Muscle of leg (tissue), 16 donors: ENCODE measurements at places on chromosomes 13 and 19. TPM values are rescaled to one million over a fixed set of nuclear protein-coding genes. Genes with fewer than 3 reads are reported as not detected.

- no peak for DNase-seq
Measured at GRCh38 chr13:78594456-78594975, 8.8 kb downstream of the POU4F1 start.

DNA sequence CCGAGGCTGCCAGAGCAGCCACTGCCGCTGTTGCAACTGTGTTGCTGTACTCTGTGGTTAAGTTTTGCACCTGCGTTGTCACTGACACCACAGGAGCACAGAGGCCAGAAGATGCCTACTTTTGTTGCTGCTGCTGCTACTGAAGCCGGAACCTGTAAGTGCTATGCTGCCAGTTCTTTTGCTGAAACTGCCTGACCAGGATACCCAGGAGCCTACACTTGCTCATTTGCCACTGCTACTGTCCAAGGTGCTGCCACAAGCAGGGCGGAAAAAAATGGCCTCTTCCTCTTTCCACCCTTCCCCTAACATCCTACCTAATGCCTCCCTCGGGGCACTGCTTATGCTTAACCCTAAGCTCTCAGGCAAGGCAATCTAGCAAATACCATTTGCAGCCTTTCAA lies 29.0 kb upstream of the NBEA start:
- peak; percentile 18 for DNase-seq

DNA sequence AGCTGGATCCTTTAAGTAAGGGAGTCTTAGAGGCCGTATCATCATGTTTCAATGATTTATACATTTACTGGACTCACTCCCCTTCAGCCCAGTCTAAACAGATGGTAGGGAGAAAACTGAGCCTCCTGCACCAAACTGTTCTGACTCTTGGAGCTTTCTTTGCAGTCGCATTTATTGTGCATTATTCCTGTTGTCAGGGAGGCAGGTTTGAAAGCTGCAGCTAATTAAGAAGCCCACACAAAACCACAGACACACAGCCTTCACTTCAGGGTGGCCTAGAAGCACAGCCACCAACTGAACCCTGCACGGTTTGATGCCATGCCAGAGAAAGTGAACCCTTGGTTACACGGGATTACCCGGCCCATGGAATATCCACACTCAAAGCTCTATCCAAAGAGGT lies 911.0 kb downstream of the UQCRFS1 start:
- DNase-seq: no peak

GRCh38 chr13:50189450-50189849 lies 174.2 kb downstream of the KCNRG start:
- DNase-seq: no peak

DNA sequence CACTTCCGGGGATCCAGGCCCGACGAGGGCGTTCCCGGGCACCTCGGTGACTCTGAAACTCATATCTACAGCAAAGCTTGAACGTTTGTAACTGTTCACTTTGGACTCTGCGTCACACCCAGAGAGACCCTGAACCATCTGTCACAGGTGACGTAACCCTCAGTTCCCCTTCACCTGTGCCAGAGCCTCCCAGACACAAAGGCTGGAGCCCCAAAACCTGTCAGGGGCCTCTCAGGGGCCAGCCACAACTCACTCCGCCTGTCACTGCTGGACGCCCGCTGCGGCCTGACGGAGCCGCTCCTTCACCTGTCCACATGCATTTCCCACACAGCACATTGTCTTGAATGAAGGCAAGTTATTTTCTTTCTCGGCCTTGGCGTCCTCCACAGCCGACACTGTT lies 8.0 kb downstream of the RASA3 start:
- DNase-seq: no peak

DNA sequence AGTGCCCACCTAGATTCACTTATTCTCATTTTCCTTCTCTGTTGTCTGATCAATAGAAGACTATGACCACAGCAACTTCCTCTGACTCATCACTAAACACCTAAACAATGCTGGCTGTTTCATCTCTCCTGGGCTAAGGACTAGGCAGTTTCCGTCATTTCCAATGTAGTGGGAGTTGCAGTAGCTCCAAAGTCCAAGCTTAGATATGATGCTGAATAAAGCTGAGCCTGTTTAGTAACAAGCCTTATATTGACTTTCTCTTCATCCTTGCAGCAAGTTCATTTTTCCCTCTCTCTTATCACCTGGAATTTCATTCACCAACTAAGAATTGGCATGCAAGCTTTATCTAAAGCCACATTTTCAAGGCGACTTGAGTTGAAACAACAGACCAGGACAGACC lies 53.5 kb upstream of the PCDH9 start:
- no peak for DNase-seq

DNA sequence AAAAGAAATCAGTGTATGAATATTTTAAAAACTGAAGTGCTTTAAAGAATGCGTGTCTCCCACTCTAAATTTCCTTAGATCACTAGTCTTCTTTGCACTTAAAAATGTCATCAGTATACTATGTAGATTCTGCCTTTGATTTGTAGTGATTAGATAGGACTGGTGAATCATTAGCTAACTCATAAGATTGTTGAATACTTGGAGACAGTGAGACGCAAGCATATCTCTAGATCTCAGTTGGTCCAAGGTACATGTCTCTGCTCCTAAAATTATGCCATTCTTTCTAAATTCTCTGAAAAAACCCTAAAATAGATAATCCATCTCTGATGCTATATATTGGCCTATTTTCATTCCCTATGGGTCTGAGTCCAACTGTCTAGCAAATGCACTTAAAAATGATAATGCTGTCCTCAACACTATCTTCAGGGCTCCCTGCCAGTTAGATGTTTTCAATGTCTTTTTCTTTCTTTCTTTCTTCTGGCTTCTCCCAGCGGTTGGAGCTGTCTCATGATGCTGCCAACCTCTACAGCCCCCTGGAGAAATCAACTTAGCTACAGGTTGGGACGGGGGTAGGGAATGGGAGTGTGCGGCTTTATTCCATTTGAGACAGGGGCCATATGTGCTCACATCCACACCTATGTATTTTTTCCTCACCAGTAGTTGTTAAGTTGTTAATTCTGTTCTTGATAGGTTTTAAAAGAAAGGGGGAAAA lies 301.0 kb downstream of the NDFIP2 start:
- DNase-seq: no peak

DNA sequence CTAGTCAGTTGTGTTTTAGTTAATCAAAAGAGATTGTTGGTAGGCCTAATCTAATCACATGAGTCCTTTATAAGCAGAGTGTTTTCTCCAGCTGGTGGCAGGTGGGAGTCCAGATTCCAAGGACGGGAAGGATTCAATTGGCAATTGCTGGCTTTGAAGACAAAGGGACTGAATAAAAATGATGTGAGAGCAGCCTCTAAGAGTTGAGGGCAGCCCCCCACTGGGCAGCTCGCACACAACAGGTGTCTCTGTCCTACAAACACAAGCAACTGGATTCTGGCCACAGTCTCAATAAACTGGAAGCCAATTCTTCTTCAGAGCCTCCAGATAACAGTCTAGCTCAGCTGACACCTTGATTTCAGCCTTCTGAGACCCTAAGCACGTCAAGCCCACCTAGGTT lies 915.2 kb downstream of the PCDH9 start:
- DNase-seq: no peak

DNA sequence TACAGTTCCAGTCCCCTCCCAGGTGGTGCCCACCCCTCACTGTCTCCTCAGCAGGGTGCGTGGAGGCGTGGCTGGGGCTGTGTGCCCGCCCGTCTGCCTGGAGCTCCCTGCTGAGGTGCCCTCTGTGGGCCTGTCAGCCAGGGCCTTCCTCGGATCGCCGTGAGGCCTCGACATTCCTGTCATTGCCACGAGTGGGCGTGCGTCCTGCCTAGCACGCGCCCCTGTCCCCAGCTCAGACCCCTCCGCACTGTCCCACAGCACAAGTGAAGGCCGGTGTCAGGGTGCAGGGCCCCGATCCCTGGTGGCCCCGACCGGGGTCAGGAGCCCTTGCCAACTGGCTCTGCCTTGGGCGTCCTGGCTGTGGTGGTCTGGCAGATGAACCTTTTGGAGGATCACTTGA lies 32.2 kb downstream of the DOT1L start:
- no peak for DNase-seq

The TIMM44 gene
- 40.5 TPM for total RNA-seq

The THSD8 gene
- 5.1 TPM for total RNA-seq

The MATK gene
- 0.62 TPM for total RNA-seq

The PTPRH gene
- 0.58 TPM for total RNA-seq
